ENCODE measurements at places on chromosomes 5 and 9. TPM values are rescaled to one million over a fixed set of nuclear protein-coding genes. Genes with fewer than 3 reads are reported as not detected.

- DNase-seq = no peak
Measured at GRCh38 chr5:153903321-153903720, 135.4 kb downstream of the FAM114A2 start.

FREM1 gene
- total RNA-seq = 1.8 TPM

WWC1 gene
- 99.1 TPM for total RNA-seq

HK3 gene
- 16.0 TPM for total RNA-seq

- DNase-seq = no peak
Measured at GRCh38 chr9:85215961-85216360, 525.8 kb downstream of the AGTPBP1 start.

DNA sequence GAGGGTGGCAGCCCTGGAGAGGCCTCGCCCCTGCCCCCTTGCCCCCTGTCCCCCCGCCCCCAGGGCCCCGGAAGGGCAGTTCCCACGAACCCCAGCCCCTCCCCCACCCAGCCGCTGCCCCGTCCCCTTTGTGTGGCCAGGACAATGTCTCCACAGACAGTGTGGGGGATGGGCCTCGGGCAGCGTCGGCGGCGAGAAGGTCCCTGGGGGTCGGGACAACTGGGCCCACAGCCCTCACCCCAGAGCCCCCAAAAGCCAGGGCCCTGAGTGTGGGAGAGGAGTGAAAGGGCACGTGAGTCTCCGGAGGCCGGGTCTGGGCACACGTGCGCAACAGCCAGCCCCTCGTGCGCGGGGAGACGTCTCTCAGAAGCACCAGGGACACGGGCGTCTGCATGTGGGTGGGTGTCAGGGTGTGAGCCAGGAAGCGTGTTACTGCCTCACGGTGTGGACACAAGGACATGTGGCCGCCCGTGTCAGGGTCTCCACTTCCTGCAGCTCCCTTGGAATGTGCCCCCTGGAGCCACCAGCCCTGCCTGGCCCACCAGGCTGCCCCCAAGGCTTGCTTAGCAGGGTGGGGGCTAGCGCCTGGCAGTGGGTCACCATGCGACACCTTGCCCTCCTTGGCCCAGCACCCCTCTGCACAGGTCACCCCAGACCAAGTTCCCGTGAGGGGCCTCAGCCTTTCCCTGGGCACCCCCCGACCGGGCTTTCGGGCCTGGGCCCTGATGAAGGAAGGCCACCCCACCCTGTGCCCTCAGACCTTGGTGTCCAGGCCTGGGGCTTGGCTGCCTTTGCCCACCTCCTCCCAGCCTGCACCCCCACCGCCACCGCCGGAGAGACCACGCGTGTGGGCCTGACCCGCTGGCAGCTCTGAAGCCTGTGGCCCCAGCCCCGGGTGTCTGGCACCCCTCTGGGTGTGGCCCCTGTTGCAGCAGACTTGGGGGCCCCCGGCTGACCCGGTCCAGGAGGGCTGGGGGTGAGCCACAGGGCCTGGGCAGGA is 12.8 kb upstream of the NRARP start:
- peak; percentile 78 for DNase-seq

GRCh38 chr5:133723126-133723525 is 110.8 kb upstream of the FSTL4 start:
- DNase-seq = no peak

CCL21 gene
- total RNA-seq = 92.0 TPM

IFNA21 gene
- total RNA-seq = not detected

HTR1A gene
- not detected for total RNA-seq
